ENCODE measurements at places on chromosomes 6 and 20.

DNA sequence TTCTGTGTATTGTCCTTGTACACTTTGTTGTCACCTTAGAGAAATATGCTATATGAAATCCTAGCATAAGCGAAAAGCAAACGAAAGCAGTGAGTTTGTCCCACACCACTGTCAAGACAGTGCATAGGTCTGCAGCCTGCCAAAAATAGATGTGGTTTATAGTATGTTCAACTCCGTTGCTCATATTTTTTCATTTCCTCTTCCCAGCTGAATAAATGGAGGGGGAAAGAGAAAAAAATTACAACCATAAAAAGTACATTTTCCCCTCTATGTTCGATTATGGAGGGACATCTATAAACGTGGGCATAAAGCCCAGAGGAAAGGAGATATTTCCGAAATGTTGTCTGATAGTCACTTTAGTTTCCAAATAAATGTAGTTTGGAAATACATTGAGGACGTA is 25.8 kb downstream of the PRL start:
- no peak for DNase-seq

DNA sequence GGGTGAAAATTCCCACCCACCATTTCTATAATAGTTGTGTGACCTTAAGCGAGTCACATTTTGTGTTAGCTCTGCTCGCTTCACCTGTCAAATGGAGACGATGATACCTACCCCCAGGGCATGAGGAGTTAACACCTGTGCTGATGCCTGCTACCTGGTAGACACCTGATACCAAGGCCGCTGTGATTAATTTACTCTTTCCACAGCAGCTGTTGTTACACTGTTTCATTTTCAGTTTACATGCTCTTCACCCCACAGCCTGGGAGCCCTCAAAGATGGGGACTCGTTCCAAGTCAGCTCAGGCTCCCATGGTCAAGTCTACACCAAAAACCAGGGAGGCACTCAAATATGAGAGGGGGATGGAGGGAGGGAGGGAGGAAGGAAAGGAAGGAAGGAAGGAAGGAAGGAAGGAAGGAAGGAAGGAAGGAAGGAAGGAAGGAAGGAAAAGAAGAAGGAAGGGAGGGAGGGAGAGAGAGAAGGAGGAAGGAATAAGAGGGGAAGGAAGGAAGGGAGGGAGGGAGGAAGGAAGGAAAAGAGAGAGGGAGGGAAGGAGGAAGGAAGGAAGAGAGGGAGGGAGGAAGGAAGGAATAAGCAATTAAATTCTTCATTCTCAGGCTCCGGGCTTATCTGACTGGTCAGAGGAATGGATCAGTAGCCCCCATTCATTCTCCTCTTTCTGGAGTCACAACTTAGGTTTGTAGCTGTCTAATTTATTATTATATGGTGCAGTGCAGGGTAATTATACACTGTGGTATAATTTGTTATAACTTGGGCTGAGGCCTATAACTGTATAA is 40.9 kb downstream of the PDYN start:
- no peak for DNase-seq

DNA sequence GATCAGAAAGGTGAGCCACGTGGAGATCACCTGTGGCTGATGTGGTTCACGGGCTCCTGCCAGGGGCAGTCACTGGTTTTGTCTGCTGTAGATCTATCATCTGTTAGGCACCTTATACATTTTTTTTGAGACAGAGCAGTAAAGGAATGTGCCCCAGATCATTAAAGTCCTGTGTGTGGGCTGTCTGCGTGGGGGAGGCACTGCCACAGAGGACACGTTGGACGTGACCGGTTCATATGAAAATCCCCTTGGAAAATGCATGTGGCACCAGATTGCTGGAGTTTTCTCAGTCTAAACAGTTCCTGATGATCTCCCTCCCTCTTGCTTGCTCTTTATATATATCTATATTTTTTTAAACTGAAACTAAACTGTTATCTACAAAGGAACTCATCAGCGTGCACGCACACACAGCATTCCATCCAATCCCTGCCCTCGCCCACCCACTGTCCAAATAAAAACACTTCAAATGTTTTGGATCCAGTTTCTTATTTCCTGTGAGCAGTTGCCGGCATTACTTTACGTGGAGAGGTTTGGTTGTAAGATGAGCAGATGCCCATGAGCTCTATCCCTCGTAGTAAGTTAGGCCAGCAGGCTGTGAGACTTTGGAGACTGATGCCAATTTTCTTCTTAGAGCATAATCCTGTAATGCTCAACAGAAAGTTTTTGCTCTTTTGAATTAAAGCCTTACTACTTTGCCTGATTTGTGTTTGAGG is 161.6 kb upstream of the EXOC2 start:
- DNase-seq = no peak

GRCh38 chr6:52227495-52227894 is 16.8 kb downstream of the IL17F start:
- no peak for DNase-seq
